ENCODE measurements at places on chromosomes 2 and 18.

DNA sequence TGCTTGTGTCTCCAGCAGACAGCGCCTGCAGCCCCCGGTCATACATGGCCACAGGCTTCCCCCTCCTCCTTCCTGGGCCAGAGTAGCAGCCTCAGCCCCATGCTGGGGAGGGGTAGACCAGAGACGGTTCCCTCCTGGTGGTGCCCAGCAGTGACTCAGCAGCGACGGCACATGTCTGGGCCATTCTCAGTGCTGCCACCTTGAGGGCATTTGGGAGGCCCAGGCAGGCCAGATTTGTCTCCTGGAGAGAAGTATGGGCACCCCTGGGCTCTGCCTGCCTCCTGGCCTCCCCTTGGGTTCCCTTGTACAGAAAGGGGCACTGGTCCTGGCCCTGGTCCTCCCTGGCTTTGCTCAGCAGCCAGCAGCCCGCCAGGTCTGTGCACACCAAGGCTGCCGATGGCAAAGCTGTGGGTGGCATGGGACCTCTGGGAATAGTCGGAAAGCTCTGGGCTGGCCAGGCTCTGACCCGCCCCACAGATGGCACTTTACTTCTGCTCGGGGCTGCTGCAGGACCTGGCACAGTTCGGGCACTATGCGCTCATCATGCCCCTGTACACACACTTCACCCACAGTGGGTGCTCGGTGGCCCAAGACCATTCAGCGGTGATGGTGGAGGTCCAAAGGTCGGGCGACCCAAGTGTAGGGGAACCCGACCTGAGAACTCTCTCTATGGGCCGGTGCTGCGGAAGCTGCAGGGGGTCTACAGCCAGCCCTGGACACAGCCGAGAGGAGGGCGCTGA, 11.4 kb upstream of the ALPI start:
- DNase-seq = peak; percentile 34

DNA sequence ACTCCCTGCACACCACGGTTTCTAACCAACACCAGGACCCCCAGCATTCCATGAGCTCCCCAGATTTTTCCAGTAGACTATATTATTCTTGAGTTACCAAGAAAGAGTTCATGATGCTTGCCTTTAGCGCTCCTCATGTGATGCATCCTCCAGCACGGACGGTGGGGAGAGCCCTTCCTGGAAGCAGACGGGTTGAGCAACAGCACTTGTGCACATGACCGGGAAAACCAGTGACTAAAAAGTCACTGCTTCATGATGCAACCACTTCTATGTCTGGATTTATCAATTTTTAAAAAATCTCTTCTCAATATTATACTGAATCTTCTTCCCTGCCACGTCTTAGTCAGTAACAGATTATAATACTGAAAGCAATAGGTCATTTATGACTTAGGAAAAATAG, 20.4 kb upstream of the DOK6 start:
- DNase-seq = no peak

DNA sequence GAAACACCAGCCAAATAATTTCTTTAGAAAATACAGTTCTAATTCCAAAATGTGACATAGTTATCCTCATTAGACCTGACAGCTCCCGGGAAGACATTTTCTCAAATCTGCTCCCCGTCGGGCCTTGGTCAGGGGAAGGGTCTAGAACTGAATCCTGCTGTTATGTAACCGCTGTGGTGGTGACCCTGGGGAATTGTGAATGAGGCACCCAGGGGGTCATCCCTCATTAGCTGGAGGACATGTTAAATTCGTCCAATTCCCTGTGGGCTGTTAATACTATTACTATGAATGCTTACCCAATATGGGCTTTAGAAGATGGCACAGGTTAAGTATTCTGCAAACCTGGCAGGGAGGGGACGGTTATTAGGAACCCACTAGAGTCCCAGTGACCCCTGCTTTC, 11.8 kb downstream of the CPLX4 start:
- no peak for DNase-seq

GRCh38 chr18:70380915-70381896, 92.4 kb downstream of the SOCS6 start:
- no peak for DNase-seq

DNA sequence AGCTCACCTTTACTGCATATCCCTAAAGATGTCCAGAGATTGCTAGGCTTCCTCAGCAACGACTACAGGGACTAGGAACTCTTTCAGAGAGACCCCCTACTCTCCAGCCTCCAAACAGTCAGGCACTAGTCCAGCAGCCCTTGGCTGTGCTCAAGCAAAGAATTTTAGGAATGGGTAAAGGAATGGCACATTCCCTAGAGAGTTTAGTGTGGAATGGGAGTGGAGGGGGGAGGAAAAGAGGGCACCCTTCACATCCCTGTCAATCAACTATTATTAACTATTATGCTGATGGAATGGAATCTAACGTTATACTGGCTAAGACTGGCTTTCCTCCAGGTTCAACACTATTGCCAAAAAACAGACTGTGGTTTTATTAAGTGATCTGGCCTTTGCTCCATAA, 64.8 kb downstream of the IKZF2 start:
- DNase-seq = no peak

GRCh38 chr18:62138461-62139235, 48.2 kb downstream of the PIGN start:
- no peak for DNase-seq

DNA sequence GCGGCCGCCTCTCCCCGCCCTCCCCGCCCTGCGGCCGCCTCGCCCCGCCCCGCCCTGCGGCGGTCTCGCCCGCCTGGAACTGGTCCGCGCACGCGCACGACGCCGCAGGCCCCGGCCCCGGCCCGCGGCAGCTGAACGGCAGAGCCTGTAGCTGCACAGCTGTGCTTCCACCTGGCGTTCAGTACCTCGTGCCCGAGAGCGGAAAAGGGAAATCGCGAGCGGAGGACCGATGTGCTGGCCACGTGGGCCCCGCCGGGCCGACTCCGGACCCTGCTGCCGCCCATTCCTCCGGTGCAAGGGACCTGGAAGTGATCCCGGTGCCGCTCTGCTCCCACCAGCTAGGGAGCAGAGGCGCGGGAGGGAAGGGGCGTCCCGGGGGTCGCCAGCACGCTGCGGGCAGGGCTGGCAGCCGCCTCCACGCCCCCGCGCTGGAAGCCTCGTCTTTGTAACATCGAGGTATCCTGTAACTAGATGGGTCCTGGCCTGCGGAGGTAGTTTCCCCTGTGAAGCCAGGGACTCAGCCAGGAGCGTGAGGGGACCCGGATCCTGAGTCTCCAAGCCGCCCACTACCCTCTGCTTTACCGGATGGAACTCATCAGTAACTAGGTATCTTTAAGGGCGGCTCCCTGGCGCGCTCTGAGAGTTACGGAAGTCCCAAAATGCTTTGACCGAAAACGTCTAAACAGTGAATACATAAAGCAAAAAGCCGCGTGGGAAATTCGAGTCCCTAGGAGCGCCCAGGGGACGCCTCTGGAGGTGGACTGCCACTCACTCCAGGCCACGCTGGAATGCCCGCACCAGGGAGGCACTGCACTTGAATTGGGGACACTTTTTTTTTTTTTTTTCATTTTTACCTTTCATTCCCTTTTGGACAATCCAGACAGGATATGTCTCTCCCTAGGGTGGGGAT, 704 bp upstream of the ODC1 start:
- DNase-seq = peak; percentile 85

DNA sequence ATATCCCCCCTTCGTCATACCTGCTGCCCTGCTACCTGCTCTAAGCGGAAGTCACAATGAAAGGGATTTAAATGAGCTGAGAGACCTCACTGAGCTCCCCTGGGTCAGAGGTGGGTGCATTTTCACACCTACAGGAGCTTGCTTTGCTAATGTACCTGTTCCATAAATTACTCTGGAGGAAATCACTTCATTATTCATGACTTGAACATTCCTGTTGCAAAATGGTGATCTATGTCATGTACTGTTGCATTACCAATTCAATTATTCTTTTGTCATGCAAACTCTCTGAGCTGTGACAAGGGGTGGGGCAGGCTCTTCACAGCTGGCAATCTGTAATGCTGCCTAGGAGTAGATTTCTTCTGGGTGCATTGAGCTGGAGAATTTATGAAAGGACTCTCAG, 761.3 kb downstream of the TSN start:
- no peak for DNase-seq

DNA sequence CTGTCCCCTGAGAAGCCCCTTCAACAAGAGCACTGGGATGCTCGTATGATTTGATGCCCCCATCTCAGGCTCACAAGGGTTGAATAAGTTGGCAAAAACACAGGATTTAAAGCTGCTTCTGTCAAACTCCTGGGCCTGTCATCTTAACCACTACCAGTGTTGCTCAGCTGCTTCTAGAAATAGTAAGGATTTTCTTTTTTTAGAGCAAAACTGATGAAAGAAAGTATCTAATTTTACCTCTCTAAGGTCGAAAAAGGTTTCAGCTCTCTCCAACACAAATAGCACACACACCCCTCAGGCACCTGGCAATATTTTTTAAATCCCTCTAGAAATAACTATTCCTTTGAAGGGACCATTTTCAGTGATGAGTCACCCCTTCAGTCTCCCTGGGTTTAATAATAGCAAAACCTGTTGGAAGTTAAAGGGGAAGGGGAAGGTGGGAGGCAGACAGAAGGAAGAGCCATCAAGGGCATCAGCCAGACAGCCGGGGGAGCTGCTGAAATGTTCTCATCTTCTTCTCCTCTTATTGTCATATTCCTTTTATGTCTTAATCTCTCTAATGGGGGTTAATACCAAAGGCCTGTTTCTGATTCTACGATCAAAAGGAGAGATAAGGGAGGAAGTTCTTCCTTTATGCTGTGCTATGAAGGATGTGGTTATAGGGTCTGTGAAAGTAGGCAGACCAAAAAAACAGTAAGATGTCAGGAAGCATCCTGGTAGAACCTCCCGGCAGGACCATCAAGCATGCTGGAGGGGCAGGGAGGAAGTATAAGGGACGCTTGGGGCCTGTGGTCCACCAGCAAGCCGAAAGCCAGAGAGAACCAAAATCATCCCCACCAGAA, 31.9 kb upstream of the SLC35G4 start:
- DNase-seq = no peak

- no peak for DNase-seq
These were observed 57.7 kb upstream of the SCN9A start for GRCh38 chr2:166433457-166433856.

DNA sequence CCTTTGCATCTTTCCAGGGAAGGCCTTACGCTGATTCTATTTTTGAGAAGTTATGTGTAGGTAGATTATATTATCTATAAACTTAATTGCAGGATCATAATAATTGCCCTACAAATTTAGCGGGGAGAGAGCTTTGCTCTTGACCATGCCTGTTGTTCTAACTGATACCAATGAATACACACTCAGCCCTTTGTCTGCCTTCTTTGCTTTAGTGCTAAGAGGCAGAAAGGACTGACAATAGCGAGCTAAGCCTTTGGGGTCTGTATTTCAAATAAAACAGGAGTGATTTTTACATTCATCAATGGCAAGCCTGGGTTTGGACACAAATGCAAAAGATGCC, 115.3 kb upstream of the STON1 start:
- no peak for DNase-seq

DNA sequence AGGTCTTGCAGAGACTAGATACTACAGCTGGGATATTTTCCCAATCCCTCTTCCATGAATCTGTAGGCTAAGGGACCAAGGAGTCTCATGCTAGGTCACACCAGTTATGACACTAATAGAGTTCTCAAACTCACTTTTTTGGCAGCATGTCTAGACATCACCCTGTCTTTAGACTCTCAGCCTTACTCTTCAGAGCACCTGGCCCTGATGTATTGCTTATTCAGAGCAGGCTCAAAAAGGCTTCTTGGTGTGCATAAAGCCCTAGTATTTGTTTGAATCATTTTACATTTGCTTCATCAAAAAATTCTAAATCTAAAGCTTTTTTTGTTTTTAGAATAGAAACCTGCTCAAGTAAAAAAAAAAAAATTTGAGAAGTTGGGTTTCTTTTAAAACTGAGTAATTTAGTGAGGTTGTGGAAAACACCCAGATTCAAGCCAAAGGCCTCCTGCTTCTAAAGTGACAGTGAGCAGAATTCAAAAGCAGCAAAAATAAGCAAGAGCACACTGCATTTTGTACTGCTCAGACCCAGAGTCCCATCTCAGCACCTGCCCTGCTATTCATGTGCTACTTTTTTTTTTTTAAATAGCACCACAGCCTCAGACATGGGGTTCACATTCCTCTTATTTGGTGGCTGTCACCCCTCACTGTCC, 18.0 kb upstream of the DNAH6 start:
- DNase-seq = no peak

GRCh38 chr18:14943486-14943885, 195.5 kb downstream of the ANKRD30B start:
- no peak for DNase-seq

GRCh38 chr2:64838817-64839216, 150.4 kb upstream of the SLC1A4 start:
- peak; percentile 89 for DNase-seq

DNA sequence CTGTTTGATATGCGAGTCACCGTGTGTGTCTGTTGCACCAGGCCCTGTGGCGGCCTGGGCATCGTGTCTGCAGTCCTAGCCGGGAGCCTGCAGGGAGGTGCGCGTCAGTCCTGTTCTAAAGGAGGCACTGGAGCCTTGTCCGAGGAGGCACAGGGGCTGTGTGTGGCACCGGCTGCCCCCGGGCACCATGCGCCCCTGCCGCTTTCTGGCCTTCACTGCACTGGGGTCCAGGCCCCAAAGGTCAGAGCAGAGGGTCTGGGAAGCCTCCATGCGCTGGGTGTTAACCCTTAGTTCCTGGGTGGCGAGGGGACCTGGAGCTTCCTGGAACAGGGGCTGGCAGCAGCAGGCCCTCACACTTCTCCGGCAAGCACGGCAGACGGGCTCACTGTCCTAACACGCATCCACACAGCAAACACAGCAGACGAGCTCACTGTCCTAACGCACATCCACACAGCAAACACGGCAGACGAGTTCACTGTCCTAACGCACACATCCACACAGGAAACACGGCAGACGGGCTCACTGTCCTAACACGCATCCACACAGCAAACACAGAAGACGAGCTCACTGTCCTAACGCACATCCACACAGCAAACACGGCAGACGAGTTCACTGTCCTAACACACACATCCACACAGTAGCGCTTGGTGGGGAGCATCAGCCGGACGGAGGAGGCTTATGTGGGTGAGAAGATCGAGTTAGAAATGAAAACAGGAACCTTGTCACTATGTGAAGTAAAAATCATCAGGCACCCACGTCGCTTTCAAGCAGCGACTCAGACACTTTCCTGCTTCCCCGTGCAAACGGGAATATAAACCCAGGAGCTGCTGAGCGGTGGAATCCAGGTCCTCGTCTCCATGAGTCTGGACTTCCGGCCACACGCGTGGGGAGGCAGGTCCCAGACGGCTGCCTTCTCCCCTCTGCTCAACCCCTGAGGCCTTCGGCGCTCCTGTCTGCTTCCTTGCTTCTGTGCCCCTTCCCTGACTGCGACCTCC, 65.3 kb downstream of the TPO start:
- DNase-seq = no peak

- peak; percentile 85 for DNase-seq
These were observed 218.2 kb downstream of the RAD51AP2 start for GRCh38 chr2:17299891-17300540.

GRCh38 chr2:37631292-37631691, 40.1 kb downstream of the CDC42EP3 start:
- DNase-seq = no peak

Data from astrocyte of the spinal cord (primary cell).